ENCODE measurements at places on chromosomes 16 and 17.

GRCh38 chr16:86338403-86339115 is 171.8 kb upstream of the FOXF1 start:
- no peak for DNase-seq

DNA sequence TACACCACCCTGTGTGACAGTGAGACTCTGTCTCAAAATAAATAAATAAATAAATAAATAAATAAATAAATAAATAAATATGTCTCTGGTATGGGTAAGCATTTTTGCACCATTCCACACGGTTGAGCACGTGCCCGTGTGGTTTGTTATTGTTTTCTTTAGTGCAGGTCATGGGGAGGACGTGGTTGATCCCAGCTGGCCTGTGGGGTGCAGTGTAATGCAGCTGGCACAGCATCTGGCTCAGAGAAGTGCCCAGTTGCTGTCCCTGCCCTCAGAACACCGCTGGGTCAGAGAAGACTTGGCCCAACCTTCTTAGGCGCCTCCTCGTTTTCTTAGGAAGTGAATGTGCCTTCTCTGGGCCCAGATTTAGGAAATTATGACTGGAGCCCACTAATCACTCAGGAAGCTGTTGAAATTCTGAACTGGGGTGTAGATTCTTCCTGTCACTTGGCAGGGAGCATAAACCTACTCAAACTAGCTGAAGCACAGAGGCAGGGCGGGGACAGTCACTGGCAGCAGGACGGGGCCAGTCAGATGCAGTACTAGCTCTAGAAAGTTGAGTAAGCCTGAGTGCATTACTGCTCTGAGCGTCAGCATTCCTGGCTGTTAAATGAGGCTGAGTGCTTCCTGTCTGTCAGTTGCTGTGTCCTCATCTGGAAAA is 85.9 kb downstream of the SNX29 start:
- no peak for DNase-seq

DNA sequence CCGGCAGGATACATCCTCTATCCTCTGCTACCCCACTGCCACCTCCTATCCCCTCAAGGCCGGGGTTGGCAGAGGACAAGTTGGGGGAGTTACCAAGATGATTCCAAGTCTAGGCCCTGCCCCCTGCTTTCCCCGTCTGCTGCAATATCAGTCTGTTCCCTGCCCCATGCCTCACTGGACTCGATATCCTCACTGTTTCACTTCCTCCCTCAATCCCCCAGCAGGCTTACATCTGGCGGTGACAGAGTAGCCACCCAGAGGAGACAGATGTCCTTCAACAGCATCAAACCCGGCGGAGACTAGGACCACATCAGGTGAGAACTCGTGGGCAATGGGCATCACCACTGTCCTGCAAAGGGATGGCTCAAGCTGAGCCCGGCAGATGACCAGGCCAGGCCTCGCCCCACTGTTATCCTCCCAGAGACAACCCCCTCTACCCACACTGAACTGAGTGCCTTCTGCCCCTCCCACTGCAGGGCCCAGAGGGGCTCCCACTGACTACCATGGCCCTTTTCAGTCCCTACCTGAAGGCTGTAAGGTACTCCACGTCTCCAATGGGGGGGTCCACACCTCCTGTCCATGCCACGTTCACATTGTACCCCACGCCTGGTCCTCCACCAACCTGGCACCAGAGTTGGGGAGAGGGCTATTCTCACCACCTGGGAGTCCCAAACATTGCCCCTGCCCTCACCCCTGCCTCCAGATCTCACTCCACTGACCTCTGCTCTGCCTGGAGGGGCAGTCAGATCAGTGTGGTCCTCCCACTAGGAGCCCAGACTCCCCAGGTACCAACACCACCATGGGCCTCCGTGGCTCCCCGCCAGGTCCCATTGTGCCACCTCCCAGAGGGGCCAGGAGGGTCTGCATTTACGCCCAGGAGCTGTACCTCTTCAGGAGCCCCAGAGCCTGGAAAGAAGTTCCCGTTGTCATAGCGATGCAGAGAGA is 9.6 kb downstream of the G6PC3 start:
- no peak for DNase-seq

DNA sequence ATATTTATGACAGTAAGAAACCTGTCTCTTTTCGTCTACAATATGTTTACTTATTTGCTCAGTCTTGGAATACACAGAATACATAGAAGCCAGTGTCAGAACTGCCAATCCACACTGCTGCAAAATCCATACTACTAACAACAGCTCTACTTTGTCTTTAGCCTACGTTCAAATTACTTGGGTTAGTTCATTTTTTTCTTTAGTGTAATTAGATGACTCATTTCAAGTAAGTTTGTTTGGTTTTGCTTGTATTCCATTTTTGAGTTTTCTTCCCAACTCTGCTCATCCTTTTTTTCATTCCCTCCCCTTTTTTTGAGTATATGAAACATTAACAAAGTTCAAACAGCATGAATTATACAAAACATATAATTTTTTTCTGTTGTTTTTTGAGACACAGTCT is 16.9 kb downstream of the CMC2 start:
- no peak for DNase-seq

DNA sequence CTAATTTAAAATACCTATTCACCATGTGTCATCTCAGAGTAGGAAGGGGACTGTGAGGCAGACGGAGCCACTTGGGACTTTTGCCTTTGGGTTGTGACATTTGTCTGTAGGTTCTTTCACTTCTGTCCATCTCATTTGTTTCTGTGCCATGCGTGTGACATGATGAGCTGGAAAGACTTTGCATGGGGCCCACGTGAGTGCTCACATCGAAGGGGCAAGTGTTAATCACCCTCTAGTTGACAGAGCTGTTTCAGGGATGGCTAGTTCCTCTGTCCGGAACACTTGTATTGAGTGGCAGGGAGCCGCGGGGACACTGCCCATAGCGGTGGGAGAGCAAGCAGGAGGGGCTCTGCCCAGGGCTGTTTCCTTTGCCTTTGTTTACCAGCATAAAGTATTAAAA is 112.0 kb downstream of the RPTOR start:
- peak; percentile 45 for DNase-seq

DNA sequence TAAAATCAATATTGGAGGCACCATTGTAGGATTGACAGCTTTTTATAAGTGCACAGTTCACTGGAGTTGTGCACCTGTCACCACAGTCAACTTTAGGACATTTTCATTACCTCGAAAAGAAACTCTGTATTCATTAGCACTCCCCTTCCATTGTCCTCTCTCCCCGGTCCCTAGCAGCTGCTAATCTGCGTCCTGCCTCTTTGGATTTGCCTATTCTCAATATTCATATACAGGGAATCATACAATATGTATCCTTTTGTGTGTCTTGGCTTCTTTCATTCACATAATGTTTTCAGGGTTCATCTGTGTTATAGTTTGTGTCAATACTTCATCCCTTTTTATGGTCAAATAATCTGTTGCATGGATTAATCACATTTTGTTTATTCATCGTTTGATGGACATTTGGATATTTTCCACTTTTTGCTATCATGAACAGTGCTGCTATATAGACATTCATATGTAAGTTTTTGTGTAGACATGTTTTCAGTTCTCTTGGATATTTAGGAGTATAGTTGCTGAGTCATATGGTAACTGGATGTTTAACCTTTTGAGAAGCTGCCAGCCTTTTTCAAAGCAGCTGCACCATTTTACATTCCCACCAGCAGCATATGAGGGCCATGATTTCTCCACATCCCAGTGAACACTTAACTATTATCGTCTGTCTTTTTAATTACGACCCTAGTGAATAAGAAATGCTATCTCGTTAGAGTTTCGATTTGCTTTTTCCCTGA is 9.8 kb downstream of the DNAJA3 start:
- no peak for DNase-seq

- peak; percentile 92 for DNase-seq
Measured at GRCh38 chr17:40818733-40819527, 3.5 kb downstream of the KRT10 start.

GRCh38 chr16:52568495-52568894 is 21.6 kb upstream of the TOX3 start:
- no peak for DNase-seq

GRCh38 chr16:20137909-20138308 is 64.2 kb upstream of the GPR139 start:
- no peak for DNase-seq

DNA sequence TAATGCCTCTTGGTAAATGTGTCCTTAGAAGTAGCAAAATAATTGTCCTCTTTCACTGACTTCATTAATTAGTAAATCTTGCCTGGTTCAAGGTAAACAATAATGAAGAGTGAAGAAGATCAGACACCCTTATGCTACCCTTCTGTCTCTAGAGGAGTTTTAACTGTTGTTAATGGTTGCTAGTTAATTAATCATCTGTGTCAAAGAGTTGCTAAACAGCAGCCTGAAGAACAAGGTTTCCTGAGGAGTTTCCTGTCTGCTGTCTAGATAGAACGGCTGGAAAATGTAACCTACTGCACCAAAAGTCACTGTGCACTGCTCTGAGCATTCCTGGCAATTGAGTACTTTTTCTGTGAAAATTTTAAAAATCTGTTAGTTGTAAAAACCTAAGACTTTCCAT is 131.3 kb downstream of the NLK start:
- DNase-seq = no peak

GRCh38 chr16:473046-474043 is 47.9 kb downstream of the RAB11FIP3 start:
- DNase-seq = no peak

DNA sequence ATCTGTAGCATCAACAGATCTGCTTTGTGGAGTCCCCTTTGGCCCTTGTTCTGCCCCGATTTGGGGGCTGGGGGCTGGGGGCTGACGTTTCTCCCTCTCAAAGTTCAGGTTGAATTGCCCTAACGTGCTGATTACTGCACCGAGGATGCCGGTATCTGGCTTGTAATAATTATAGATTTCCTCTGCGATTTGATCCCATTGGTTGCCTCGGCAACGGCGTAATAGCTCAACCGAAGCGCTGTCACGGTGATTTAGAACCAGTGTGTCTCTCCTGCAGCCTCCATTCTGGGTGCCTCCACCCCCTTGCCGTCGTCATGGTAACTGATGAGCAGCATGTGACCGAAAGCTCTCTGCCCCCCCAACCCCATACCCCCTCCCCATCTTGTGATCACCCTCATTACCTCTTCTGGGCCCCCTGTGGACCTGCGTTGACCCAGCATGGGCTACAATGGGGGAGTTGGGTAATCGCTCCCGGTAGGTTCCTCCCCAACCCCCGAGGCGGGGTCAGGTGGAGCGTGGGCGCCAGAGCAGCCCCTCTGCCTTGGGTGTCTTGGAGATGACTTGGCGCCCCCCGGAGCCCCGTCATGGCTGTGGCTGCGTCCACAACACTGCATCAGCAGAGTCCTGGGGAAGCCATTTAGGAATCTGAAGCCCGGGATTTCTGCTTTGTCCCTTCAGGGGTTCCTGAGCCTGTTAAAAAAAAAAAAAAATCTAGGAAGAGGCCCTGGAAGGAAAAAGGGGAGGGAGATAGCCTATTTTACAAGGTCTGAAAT is 38.4 kb downstream of the ABAT start:
- DNase-seq = no peak

DNA sequence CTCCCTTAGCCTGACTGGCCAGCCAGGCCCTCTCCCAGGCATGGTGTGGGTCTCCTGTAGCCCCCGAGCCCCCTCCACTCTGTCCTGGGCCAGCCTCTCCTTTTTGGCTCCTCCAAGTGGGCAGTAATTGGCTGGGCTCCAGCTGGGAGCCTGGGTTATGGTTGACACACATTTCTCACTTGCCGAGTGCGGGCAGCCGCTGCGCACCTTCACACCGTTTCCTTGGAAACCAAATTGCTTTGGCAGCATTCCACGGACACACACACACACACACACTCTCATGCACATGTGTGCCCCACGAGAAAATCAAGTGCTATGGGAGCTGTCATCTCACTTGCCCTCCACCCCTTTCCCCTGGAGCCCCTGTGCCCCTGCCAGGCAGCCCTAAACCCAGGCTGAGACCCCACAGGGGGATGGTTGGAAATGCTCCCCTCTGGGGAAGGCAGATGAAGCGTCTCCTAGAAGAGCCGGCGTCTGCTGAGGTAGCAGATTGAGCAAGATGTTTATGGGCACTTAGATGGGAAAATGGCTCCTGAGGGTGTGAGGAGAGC is 402.7 kb upstream of the TNRC6C start:
- DNase-seq = no peak

DNA sequence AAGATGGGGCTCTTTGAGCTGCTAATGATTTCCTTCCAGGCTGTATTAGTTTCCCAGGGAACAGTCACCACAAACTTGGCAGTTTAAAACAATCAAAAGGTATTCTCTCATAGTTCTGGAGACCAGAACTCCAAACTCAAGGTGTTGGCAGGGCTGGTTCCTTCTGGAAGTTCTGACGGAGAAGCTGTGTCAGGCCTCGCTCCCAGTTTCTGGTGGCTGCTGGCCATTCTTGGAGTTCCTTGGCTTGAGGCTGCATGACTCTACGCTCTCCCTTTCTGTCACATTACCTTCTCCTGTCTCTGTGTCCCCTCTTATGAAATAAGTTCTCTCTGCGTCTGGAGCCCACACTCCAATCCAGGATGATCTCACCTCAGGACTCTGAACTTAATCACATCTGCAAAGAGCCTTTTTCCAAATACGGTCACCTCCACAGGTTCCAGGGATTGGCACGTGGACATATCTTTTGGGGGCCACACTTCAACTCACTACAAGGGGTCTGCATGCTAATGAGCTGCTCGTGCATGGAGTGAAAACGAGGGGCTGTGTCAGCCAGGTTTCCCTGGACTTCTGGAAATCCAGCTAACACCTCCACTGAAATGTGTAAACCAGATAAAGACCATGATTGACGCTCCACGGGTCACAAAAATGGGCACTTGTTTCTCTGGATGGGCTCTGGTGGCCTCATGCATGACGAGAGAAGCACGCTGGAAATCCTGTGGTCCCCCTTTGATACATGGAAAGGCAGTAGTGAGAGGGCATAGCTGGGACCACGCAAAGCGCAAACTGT is 78.3 kb downstream of the DYNLRB2 start:
- DNase-seq = no peak

DNA sequence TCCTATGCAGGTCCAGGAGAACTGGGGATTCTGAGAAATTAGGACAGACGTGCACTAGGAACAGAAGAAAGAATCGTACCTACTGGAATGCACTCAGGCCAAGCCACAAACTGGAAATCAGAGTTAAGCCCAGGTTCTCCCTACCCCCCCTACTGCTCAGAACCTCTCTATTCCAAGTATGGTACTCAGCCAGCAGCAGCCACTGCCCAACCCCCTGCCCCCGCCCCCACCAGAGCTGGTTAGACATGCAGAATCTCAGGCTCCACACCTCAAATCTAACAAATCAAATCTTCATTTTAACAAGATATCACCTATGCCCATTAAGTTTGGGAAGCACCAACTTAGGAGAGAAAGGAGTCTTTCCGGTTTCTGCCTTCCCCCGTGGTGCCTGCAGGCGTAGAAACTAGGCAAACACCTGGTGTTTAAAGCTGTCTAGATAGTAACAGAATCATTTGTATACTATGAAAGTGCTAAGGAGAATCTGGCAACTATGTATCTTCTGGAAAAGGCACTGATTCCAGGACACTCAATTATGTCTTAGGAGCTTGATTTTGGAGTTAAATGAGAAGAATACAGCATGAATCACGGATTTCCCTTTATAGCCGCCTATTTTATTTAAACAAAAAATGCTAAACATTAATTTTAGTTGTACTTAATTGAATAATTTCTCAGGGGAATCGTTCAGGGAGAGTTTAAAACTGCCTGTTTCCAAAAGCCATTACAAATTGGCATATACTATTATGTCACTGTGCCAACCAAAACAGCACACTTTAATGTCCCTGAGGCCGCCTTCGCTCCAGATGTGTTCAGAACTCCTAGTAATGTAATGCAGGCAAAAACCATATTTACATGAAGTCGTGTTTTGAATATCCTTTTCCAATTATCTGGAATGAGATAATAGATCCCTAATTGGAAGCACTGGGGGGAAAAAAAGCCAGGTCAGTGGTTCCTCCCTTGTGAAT is 166.5 kb downstream of the STX8 start:
- DNase-seq = no peak

- peak; percentile 37 for DNase-seq
Measured at GRCh38 chr17:66633317-66633965, 201.5 kb upstream of the CACNG5 start.
